ENCODE measurements at places on chromosomes 4 and X. TPM values are rescaled to one million over a fixed set of nuclear protein-coding genes. Genes with fewer than 3 reads are reported as not detected.

The TAPT1 gene
- total RNA-seq: 58.6 TPM

The XIAP gene
- total RNA-seq: 35.1 TPM

The RGN gene
- not detected for total RNA-seq

The PTPN13 gene
- 2.4 TPM for total RNA-seq

The GAGE12E gene
- total RNA-seq: not detected

The MAGEA2 gene
- not detected for total RNA-seq

The FGD1 gene
- 0.32 TPM for total RNA-seq

The PDCL2 gene
- total RNA-seq: not detected

DNA sequence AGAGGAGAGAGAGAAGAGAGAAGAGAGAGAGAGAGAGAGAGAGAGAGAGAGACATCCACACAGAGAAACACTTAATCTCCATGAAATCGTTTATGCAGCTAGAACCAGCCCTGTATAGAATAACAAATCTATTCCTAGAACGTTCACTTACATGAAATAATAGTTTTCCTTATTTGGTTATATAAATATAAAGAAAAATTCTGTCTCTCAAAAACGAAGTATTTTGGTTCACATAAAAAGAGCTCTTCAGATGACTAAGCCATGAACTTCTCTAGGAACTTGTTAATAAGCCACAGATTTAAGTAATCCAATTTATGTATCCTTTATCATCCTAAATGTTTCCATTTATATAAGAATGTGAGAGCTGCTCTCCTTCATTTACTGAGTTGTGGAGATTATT is 1315.1 kb upstream of the PCDH7 start:
- no peaks in the 10 kb centered on the region for H3K27me3 ChIP-seq
- H3K27ac ChIP-seq: no peak overlapping the region
- H3K4me1 ChIP-seq: no peaks in the 10 kb centered on the region
- no peak overlapping the region for H3K4me3 ChIP-seq
- no peaks in the 10 kb centered on the region for H3K36me3 ChIP-seq

- peaks cover 7% of the 10 kb centered on the region for H3K27me3 ChIP-seq
- H3K4me1 ChIP-seq: no peaks in the 10 kb centered on the region
- H3K36me3 ChIP-seq: no peaks in the 10 kb centered on the region
- H3K4me3 ChIP-seq: no peak overlapping the region
- no peak overlapping the region for H3K27ac ChIP-seq
- no peak for DNase-seq
These were observed 114.4 kb downstream of the FRAS1 start for GRCh38 chr4:78171482-78171881.

DNA sequence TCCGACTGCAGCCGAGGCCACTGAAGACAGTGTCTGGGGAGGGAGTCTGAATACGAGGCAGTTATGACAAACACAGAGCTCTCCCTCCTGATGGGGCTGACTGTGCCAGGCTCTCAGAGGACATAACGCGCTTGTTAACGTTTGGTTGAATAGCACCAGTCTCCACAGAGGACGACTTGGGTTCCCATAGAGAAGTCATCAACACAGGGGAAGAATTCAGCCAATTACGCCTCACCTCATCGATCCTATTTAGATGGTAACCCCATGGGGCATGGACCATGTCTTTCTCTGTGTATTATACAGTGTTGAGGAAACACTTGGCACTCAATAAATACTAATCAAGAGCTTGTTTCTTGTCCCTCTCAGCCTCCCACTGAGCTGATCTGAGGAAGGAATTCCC is 642.6 kb upstream of the LCORL start:
- H3K27ac ChIP-seq: no peak overlapping the region
- no peak for DNase-seq
- H3K36me3 ChIP-seq: no peaks in the 10 kb centered on the region
- H3K4me3 ChIP-seq: no peak overlapping the region

- no peak for DNase-seq
- peaks cover 8% of the 10 kb centered on the region for H3K27me3 ChIP-seq
- no peaks in the 10 kb centered on the region for H3K4me1 ChIP-seq
- no peaks in the 10 kb centered on the region for H3K36me3 ChIP-seq
- H3K27ac ChIP-seq: no peak overlapping the region
These were observed 323.6 kb upstream of the DIPK2B start for GRCh38 chrX:45524296-45524695.

DNA sequence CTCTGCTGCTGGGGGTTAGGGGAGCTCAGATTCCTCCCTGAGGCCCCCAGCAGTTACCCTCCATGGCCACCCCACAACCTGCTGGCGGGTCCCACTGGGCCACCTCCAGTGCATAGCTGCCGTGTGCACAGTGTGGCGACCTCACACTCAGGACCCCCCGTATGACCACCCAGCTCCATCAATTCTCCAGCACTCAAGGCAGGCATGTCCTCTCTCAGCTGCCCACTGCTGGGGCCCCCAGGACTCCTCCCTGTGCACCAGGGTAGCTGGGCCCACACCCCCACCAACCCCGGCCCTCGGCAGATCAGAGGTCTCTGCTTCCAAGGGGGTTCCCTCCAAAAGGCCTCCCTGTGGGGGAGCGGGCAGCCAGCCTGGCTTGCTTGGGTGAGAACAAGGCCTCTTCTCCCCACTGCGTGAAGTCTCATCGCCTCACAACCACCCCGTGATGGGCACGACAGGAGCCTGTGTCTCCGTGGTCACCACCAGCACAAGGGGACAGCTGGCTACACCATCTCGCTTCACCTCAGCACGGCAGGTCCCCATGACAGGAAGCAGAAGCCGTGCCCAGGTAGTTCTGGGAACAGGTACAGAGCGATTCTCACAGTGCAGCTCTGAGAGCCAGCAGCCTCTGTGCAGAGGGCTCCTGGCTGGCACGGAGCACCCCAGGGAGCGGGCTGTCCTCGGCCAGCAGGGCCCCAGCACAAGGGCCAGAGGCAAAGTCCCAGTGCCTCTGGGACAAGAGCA is 4.6 kb upstream of the HAUS3 start:
- no peaks in the 10 kb centered on the region for H3K27me3 ChIP-seq
- no peak overlapping the region for H3K27ac ChIP-seq
- no peak overlapping the region for H3K4me3 ChIP-seq
- peaks cover 21% of the 10 kb centered on the region for H3K4me1 ChIP-seq
- no peaks in the 10 kb centered on the region for H3K36me3 ChIP-seq

- no peak overlapping the region for H3K4me3 ChIP-seq
- DNase-seq: no peak
These were observed 24.6 kb downstream of the ZRSR2 start for GRCh38 chrX:15814771-15815365.

GRCh38 chr4:154634058-154634457 is 21.6 kb upstream of the FGG start:
- no peak overlapping the region for H3K27ac ChIP-seq
- no peak for DNase-seq
- H3K27me3 ChIP-seq: peaks cover 26% of the 10 kb centered on the region
- H3K4me3 ChIP-seq: no peak overlapping the region

- no peaks in the 10 kb centered on the region for H3K27me3 ChIP-seq
- no peak for DNase-seq
- no peaks in the 10 kb centered on the region for H3K4me1 ChIP-seq
- H3K4me3 ChIP-seq: no peak overlapping the region
These were observed 128.2 kb downstream of the SLC7A11 start for GRCh38 chr4:138113819-138114400.

- H3K36me3 ChIP-seq: peaks cover 3% of the 10 kb centered on the region
- peak overlapping the region; percentile 33 for H3K27ac ChIP-seq
- peaks cover 10% of the 10 kb centered on the region for H3K27me3 ChIP-seq
- peaks cover 50% of the 10 kb centered on the region for H3K4me1 ChIP-seq
- peak overlapping the region; percentile 37 for H3K4me3 ChIP-seq
These were observed 189.8 kb upstream of the AFF2 start for GRCh38 chrX:148310426-148311165.

DNA sequence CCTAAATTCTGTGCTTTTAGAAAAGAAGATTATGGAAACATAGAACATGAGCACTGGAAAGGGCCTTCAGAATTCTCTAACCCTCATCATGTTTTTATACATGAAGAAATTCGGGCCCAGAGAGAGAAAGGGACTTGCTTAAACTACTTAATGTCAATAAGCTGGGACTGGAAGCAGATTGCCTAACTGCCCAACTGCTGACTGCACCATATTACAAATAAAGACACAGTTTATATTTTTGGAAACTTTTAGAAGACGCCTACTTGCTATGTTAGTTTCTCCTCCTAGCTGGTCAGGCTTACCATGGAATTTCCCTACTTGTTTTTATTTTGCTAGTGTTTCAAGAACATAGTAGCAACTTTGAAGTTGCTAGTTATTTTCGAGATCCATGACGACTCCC is 47.1 kb downstream of the SLC9A6 start:
- peaks cover 13% of the 10 kb centered on the region for H3K27me3 ChIP-seq
- H3K27ac ChIP-seq: no peak overlapping the region
- H3K4me1 ChIP-seq: no peaks in the 10 kb centered on the region
- DNase-seq: no peak

DNA sequence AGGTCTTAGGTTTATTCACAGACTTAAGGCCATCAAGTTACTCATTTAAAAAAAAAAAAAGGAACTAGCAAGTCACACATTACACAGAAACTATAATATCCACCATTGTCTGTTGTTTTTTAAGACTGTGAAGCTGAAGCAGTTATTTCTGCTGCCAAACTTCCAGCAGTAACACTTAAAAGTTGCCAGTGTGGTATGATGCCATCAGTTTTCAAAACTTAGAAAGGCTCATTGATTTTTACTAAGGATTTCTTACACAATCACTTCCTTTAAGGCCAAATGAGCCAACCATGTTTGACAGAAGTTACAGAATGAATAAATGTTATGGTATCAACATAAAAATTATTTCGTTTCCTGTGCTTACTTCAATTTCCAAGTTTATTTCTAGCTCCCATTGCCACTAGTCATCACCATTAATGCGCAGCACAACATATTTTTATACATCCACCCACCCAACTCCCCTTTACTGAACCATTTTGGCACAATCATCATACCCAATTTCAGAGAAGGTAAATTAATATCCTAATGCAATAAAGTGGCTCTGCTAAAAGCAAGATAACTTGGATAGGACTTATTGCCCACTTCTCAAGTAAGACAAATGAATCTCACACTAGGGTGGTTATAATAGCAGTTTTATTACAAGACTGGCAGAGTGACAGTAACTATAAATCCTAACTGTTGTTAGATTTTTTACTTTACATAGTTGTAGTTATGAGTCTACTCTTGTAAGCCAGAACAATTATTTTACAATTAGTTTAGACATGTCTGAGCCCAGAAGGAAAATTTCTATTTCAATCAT is 13.1 kb downstream of the PDGFC start:
- no peaks in the 10 kb centered on the region for H3K36me3 ChIP-seq
- H3K27ac ChIP-seq: no peak overlapping the region
- no peak for DNase-seq
- H3K4me1 ChIP-seq: no peaks in the 10 kb centered on the region

- no peak overlapping the region for H3K4me3 ChIP-seq
- no peaks in the 10 kb centered on the region for H3K4me1 ChIP-seq
- no peak overlapping the region for H3K27ac ChIP-seq
- H3K27me3 ChIP-seq: peaks cover 68% of the 10 kb centered on the region
- no peak for DNase-seq
These were observed 3.6 kb downstream of the CWH43 start for GRCh38 chr4:48989461-48990203.

DNA sequence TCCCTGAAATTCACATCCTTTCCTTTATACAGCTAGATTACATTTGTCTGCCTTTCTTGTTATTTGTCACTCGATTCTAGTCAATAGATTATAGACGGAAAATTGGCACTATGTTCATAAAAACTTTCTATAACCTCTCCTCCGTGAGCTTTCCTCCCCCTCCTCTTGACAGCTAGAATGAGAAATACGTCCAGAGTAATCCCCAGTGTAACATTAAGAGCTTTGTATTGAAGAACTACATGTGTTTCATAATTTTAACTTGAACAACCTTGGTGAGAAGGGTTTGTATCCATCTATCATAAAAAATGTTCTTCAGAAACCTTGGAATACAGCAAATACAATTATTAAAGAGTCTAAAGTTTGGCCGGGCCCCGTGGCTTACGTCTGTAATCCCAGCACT is 1707.4 kb downstream of the PCDH7 start:
- H3K4me3 ChIP-seq: no peak overlapping the region
- H3K36me3 ChIP-seq: peaks cover 2% of the 10 kb centered on the region
- H3K27ac ChIP-seq: no peak overlapping the region
- H3K27me3 ChIP-seq: no peaks in the 10 kb centered on the region
- H3K4me1 ChIP-seq: no peaks in the 10 kb centered on the region

DNA sequence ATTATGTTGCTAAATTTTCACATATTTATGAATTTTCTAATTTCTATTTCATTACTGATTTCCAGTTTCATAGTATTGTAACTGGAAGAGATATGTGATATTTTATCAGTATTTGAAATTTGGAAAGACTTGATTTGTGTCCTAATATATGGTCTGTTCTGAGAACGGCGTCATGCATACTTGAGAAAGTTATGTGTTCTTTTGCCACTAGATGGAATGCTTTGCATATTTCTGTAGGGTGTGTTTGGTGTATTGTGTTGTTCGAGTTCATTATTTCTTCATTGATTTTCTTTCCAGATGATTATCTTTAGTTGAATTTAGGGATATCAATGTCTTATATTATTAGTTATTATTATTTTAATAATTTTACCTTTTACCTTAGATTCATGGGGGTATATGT is 110.6 kb upstream of the ITM2A start:
- DNase-seq: no peak
- no peaks in the 10 kb centered on the region for H3K36me3 ChIP-seq
- H3K27ac ChIP-seq: no peak overlapping the region
- H3K4me1 ChIP-seq: no peaks in the 10 kb centered on the region
- H3K4me3 ChIP-seq: no peak overlapping the region
- H3K27me3 ChIP-seq: peaks cover 32% of the 10 kb centered on the region

DNA sequence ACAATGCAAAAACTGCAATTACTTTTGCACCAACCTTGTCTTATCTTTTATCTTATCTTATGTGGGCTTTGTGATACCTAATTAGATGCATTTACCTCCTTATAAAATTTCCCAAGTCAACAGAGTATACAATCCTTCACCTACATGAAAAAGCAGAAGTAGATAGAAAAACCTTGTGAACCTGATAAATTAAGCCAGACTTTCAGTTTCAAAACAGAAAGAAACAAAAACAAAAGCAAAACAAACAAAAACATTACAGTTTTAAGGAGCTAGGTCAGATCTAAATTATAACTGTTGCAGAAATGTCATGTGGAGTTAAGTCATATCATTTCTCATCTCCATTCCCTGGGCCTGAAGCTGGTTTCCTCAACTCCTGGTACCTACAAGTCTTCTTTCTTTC is 24.9 kb upstream of the CXXC4 start:
- H3K27me3 ChIP-seq: no peaks in the 10 kb centered on the region
- H3K4me3 ChIP-seq: no peak overlapping the region
- no peak overlapping the region for H3K27ac ChIP-seq
- H3K36me3 ChIP-seq: no peaks in the 10 kb centered on the region

DNA sequence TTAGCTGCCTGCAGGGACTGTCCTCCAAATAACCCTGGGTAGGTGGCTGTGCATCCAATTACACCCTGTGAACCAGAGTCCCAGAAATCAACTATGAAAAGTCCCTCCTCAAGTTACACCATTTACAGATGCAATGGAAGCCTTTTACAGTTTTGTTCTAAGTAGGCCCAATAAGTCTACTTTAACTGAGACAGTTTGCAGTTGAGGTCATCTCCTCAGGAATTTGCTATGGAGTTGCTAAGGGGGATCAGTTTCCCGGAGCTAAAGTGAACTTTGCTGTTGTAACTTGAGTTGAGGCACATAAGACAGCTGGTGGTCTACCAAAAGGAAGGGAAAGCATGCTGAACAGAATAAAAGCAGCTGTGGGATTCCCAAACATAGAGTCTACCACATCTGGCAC is 121.6 kb upstream of the STK26 start:
- no peak overlapping the region for H3K4me3 ChIP-seq
- H3K27me3 ChIP-seq: peaks cover 44% of the 10 kb centered on the region
- H3K36me3 ChIP-seq: no peaks in the 10 kb centered on the region
- H3K27ac ChIP-seq: no peak overlapping the region
- no peaks in the 10 kb centered on the region for H3K4me1 ChIP-seq

Data from activated T-cell treated with anti-CD3 and anti-CD28 coated beads, Interleukin-2, amount 50 U/mL, for 72 hours (primary cell).